ENCODE measurements at places on chromosomes 16 and 17. TPM values are rescaled to one million over a fixed set of nuclear protein-coding genes. Genes with fewer than 3 reads are reported as not detected.

CCL11 gene
- total RNA-seq: not detected

TBC1D3K gene
- not detected for total RNA-seq

EVI2A gene
- 119 TPM for total RNA-seq

ABCA9 gene
- 0.08 TPM for total RNA-seq

KIF19 gene
- total RNA-seq: not detected

TBC1D3C gene
- 4.3 TPM for total RNA-seq

STAT5A gene
- 117 TPM for total RNA-seq

GP1BA gene
- total RNA-seq: not detected

PTX4 gene
- not detected for total RNA-seq

IL17C gene
- total RNA-seq: 0.60 TPM

CMC2 gene
- 25.0 TPM for total RNA-seq

GPR139 gene
- total RNA-seq: not detected

HP gene
- total RNA-seq: not detected

RAB34 gene
- total RNA-seq: 5.7 TPM

GNAO1 gene
- total RNA-seq: 0.65 TPM

KIF22 gene
- total RNA-seq: 84.6 TPM

KRT20 gene
- not detected for total RNA-seq

ASB16 gene
- not detected for total RNA-seq

PRSS33 gene
- total RNA-seq: not detected

SLC13A2 gene
- not detected for total RNA-seq

GAS7 gene
- total RNA-seq: 1.6 TPM

ANKRD40CL gene
- not detected for total RNA-seq

SULT1A4 gene
- total RNA-seq: 2.0 TPM

SLC6A2 gene
- not detected for total RNA-seq

MT4 gene
- not detected for total RNA-seq

HBZ gene
- total RNA-seq: not detected

FN3K gene
- 10.3 TPM for total RNA-seq

CCDC182 gene
- total RNA-seq: not detected

WFDC1 gene
- total RNA-seq: not detected

ATP2A1 gene
- 1.2 TPM for total RNA-seq

HOXB1 gene
- not detected for total RNA-seq

PNMT gene
- total RNA-seq: 1.2 TPM

SOX15 gene
- 0.93 TPM for total RNA-seq

UTS2R gene
- not detected for total RNA-seq

DNAI2 gene
- total RNA-seq: 0.38 TPM

MMD gene
- 9.8 TPM for total RNA-seq

RPL13 gene
- 5,103 TPM for total RNA-seq

OTOP3 gene
- total RNA-seq: not detected

TBX2 gene
- total RNA-seq: not detected

STUB1 gene
- 103 TPM for total RNA-seq

NDRG4 gene
- total RNA-seq: 1.5 TPM

SALL1 gene
- total RNA-seq: not detected

PEX12 gene
- 6.8 TPM for total RNA-seq

FOXN1 gene
- total RNA-seq: not detected
